Epithelial cell of proximal tubule (primary cell): ENCODE measurements at places on chromosomes 3 and 15. TPM values are rescaled to one million over a fixed set of nuclear protein-coding genes. Genes with fewer than 3 reads are reported as not detected.

FAM107A gene
- 0.22 and 1.3 TPM in 2 replicates for total RNA-seq

NUDT16 gene
- 11.4 and 12.8 TPM in 2 replicates for total RNA-seq

SERINC4 gene
- total RNA-seq: not detected in 2 replicates

- DNase-seq: no peak
These were observed 34.0 kb downstream of the FNDC3B start for GRCh38 chr3:172073262-172073915.

DNA sequence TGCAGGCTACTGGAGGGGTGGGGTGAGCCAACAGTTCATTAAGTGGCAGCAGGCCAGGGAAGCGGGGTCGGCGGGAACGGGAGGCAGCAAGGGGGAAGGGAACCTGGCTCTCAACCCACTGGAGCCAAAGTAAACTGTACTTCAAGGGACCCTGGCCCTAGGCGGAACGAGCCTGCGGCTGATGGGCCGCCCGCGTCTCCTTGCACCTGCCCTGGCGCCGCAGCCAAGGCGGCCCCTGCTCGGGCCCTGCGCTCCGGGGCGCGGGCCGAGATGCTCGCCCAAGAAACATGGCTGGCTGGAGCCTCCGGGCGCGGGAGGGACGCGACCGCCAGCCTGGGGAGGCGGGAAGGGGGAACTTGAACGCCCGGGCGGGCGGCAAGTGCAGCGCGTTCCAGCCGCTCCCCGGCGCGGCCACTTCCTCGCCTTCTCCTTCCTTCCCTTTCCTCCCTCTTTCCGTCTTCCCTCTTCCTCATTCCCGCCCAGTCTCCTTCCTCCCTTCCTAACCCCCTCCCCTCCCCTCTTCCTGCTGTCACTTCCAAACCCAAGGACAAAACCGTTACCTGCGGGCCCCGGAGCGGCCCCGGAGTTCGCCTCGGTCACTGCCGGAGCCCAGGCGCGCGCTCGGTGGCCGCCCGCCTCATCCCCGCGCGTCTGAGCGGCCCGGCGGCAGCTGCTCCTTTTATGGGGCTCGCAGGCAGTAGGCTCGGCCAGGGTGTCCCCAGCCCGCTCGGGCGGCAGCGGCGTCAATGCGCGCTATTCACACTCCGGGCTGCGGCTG is 489.7 kb downstream of the MAGI1 start:
- DNase-seq: no peak

- no peak for DNase-seq
These were observed 4.6 kb upstream of the RTP2 start for GRCh38 chr3:187706971-187707370.

- no peak for DNase-seq
These were observed 75.0 kb downstream of the SMAD6 start for GRCh38 chr15:66777054-66777453.

DNA sequence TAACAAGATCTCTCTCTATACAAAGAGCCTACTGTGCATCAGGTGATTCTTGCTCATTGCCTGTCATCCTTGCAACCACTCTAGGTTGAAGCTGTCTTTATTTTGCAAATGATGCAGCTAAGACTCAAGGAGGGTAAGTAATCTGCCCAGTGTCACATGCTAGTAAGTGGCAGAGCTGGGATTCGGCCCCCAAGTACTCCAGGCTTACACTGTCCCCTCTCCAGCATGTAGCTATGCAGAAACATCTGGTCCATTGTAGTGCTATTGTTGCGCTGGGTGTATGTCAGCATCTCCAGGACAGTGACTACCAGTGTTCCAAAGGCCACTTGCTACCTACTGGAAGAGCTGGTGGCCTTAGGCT is 248.9 kb downstream of the SLCO3A1 start:
- no peak for DNase-seq

GRCh38 chr3:117735481-117736101 is 1026.0 kb downstream of the TUSC7 start:
- DNase-seq: no peak

- no peak for DNase-seq
These were observed 20.9 kb downstream of the PLA2G4D start for GRCh38 chr15:42073418-42073817.
